ENCODE measurements at places on chromosomes 16 and 17.

GRCh38 chr17:72622661-72623433 lies 469.6 kb downstream of the SLC39A11 start:
- no peak for DNase-seq

DNA sequence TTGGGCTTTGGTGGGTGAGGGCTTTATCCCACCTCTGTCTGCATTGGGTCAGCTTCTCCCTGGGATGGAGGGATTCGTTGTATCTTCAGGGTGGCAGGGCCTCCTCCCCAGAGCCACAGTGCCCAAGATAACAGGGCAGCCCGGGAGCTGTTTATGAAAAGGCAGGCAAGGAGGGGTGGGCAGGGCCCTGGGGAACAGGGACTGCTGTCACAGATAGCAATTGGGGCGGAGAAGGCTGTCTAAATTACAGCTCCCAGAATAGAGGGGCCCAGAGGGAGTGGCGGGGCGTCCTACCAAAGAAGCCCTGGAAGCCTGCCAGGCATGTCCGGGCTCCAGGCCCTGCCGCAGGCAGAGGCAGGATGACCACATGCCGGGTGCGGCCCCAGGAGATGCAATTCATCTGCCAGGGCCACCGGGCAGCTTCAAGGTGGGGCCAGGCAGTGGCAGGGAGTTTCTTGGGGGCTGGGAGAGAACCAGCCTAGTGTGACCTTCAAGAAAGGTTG lies 18.8 kb upstream of the PHOSPHO1 start:
- peak; percentile 86 for DNase-seq

GRCh38 chr17:3950584-3950983 lies 13.7 kb downstream of the ATP2A3 start:
- no peak for DNase-seq

DNA sequence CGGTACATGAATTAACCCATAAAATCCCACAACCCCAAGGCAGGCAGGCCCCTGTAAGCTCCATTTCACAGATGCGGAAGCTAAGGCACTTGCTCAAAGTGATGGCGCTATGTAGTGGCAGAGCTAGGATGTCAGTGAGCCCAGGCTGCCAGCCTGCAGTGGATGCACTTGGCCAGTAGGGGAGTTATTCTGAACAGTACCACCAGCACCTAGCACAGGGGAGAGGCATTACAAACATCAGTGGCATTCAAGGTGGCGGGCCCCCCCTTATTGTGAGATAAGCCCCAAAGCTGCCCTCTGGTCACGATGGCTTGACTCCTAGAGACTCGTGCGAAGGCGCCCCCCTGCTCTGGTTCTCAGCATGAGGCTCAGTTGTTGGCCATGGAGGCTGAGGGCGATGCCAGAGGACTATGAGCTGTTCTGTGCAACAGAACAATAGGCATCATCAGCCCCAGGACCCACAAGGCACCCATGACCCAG lies 33.8 kb downstream of the GTF3C1 start:
- peak; percentile 59 for DNase-seq

DNA sequence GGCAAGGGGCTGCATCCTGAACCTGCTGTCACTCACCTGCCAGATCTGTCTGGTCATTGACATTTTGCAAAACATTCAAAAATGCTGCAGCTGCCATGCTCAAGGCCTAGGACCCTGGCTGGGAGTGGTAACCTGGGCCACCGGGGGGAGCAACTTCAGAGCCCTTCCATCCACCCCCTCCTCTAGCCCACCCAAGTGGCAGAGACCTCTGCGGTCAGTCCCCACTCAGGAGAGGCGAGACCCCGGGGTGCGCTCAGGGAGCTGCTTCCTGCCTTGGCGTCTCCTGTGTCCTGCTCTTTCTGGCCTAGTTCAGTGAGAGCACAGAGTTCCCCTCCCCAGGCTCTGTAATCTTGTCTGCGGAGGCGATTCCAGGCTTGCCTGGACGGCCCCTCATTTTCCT lies 108.8 kb downstream of the CCDC182 start:
- DNase-seq = no peak

- DNase-seq = no peak
Measured at GRCh38 chr17:72110231-72110941, 10.4 kb upstream of the SOX9 start.

GRCh38 chr16:54443352-54443751 lies 156.8 kb upstream of the IRX3 start:
- DNase-seq = no peak

GRCh38 chr17:74361230-74362068 lies at the start of gene BTBD17:
BTBD17 (minus strand) TSS chr17:74361868; CDS start chr17:74361819, 49 bp downstream.
- DNase-seq = peak; percentile 72

DNA sequence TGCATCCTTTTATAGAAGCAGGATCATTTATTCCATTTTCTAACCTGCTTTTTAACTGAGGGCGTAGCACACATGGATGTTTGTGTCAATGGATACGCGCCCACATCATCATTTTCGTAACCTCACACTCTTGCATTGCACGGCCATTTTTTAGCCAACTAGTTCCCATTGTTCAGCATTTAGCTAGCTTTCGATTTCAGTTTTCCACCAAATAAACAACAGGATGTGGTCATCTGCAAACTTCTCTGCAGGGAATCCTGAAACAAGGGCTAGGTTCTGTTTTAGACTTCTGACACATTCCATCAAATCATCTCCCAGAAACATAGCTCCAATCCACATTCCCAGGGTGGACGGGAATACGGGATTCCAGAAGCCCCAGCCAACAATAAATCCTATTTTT lies 6.4 kb downstream of the CYB561 start:
- peak; percentile 88 for DNase-seq

DNA sequence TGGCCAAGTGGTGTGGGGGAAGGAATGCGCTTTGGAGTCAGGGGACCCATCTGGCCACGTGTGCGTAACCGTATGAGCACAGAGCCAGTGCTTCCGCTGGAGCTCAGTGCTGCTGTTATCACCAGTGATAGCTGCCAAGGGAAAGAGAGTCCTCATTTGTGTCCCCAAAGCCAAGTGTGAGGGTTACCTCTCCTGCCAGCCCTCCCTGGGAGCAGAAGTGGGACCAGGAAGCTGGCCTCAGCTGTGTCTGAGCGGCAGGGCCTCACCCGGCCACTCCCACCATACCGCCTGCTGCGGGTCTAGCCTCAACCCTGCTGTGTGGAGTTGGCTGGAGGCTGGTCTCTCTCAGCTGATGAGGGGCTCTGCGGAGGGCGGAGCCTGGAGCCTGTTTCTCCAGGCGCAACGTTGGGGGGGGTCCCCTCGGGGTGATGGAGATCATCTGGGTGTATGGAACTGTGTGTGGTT lies 44.5 kb downstream of the MEAK7 start:
- no peak for DNase-seq

Measured in H54 (cell line).